B cell (primary cell): ENCODE measurements at places on chromosomes 5 and 9. TPM values are rescaled to one million over a fixed set of nuclear protein-coding genes. Genes with fewer than 3 reads are reported as not detected.

DNA sequence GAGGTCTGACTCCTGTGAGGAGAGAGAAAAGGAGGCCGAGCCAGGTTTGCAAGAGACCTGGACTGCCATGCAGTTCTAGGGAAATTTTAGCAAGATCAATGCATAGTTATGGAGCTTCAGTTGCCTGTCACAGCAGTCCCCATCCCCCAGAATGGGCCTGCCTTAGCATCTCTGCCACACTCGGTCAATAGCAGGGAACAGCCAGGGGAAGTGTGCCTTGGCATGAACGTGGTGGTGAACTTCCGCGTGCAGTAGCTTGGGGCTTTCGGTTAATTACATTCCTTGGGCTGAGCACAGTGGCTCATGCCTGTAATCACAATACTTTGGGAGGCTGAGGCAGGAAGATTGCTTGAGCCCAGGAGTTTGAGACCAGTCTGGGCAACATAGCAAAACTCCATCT, 157.8 kb downstream of the TLE1 start:
- DNase-seq = no peak

GRCh38 chr5:151614565-151614964, 23.4 kb upstream of the FAT2 start:
- no peak for DNase-seq

DNA sequence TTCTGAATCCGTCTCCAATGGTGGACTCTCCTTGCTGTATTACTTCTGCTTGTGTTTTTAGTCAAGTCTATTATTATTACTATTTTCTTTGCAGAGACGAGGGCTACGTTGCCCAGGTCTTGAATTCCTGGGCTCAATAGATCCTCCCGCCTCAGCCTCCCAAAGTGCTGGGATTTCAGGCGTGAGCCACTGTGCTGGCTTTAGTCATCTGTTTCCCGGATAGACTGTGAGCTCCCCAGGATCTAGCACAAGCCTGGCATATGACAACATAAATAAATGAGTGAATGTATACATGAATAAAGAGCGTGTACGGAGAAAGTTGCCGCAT, 439 bp upstream of the DDX46 start:
- DNase-seq = no peak

Gene MARCOL
- polyA plus RNA-seq = not detected in 2 replicates

GRCh38 chr5:60918466-60918865, 26.4 kb downstream of the ERCC8 start:
- no peak for DNase-seq

DNA sequence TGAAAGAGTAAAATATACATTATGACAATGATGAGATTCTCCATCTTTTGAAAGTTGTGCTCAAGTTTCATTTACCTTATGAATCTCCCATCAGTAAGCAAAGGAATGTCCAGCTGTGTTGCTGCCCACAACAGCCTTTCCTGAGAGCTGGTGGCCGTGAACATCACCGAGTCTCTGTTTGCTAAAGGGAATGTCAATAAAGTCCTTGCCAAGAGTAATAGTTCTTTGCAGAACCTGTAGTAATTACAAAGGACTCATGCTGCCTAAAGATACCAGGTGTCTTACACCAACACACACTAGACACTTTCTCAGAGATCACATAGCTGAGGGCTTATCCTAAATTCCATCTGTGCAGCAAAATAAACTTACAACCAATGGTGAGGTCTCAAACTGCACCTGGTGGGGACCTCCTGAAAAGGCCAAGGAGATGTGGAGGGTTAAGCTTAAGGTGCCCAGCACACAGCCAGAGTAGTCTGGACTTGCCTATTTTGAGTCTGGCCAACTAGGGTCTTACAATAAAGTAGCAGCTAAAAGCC, 111.1 kb upstream of the DAPK1 start:
- no peak for DNase-seq

Gene ARSI
- polyA plus RNA-seq = not detected in 2 replicates

- no peak for DNase-seq
Measured at GRCh38 chr9:88396836-88397577, 8.8 kb downstream of the SPIN1 start.

GRCh38 chr9:88783711-88784083, 207.6 kb upstream of the S1PR3 start:
- peak; percentile 16 for DNase-seq

DNA sequence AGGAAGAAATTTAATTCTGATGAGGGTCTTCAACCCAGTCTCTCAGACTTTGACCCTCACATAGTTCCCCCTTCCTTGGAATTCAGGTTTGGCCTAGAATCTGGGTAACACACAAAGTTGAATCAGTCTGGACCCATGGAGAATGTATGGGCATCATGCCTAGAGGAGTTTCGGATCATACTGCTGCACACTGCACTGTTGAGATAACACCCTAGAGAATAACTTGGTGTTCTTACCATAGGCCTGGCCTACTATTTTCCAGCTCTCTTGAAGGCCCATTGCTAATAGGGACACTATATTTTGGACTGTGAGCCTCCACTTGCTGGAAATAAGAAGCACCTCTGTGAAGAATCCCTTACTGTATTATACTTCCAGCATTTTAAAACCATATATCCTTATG, 413.5 kb downstream of the PLK2 start:
- DNase-seq = no peak

DNA sequence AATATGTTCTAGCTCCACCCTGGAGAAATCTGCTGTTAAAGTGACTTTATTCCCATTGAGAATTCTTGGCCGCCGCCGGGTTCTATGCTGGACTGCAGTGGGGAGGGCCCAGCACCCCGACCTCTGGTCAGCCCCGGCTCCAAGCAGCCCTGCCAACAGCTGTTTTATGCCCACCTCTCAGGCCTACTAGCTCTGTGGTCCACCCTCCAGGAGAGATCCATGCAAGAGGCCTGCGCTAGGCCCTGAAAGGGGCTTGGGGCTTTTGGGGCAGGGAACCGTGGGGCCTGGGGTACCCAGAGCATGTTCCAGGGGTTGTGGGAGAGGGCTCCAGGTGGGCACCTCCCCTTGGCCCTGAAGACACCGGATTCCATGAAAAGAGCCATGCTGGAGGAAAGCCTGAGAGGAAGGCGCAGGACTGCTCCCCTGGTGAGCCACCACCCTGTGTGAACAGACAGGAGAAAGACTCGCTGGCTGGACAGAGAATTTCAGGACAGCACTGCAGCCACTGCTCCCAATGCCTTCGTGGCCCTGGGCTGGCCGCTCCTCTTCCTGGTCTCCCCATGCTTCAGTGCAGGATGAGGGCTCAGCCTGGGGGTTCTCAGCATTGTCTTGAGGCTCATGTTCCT, 44.6 kb upstream of the RUFY1 start:
- no peak for DNase-seq

Gene KIF4B
- polyA plus RNA-seq = not detected in 2 replicates

- no peak for DNase-seq
Measured at GRCh38 chr5:142053426-142054151, 40.8 kb upstream of the GNPDA1 start.

GRCh38 chr9:137630126-137630525, 11.3 kb downstream of the EHMT1 start:
- no peak for DNase-seq

- DNase-seq = no peak
Measured at GRCh38 chr5:38783011-38783561, 62.7 kb upstream of the OSMR start.

DNA sequence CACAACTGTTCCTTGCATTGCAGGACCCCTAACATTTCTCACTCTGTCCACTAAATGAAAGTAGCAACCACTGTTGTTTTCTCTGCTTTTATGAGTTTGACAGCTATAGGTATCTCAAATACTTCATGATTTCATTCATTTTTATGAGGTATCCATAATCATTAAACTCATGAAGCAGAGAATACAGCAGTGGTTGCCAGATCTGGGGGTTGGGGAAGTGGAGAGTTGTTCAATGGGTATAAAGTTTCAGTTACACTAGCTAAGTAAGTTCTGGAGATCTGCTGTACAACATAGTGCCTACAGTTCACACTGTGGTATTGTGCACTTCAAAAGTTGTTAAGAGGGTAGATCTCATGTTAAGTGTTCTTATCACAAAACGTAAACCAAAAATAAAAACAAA, 23.4 kb upstream of the CAMK4 start:
- DNase-seq = no peak

Gene HSD17B3
- 0.46 TPM in 1 of 2 replicates, not detected in the other for polyA plus RNA-seq

Gene DDX31
- polyA plus RNA-seq = 16.4 and 18.8 TPM in 2 replicates

DNA sequence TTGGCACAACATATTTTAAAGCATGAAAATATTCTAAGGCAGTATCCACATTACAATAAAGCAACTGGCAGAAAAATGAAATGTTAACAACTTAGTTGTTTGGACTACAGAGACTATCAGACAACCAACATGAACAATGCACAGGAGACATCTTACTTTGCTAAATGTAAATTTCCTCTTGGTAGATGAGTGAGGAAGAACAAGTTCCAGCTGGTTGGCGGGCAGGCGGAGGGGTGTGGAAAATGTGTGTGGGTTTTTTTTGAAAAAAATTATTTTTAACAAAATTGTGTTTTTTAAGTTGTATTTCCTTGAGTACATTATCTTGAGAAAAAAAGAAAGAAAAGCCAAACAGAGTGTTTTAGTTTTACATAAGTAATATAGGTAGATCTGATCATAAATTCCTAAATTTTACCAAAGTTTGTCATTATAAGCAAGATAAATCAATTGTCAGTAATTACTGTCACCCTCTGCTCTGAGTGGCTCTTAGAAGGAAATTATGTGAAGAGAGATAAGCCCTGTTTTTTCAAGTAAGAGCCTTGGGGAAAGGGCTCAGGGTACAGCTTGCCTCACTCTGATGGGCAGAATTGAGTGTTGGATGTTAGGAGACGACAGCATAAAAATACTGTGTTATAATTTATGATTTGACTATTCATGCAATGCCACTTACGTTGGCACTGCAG, 42.5 kb downstream of the TMEM167A start:
- no peak for DNase-seq

Gene RBM22
- polyA plus RNA-seq = 70.6 and 101 TPM in 2 replicates

GRCh38 chr5:140351609-140352334, 5.4 kb upstream of the HBEGF start:
- peak; percentile 82 for DNase-seq

DNA sequence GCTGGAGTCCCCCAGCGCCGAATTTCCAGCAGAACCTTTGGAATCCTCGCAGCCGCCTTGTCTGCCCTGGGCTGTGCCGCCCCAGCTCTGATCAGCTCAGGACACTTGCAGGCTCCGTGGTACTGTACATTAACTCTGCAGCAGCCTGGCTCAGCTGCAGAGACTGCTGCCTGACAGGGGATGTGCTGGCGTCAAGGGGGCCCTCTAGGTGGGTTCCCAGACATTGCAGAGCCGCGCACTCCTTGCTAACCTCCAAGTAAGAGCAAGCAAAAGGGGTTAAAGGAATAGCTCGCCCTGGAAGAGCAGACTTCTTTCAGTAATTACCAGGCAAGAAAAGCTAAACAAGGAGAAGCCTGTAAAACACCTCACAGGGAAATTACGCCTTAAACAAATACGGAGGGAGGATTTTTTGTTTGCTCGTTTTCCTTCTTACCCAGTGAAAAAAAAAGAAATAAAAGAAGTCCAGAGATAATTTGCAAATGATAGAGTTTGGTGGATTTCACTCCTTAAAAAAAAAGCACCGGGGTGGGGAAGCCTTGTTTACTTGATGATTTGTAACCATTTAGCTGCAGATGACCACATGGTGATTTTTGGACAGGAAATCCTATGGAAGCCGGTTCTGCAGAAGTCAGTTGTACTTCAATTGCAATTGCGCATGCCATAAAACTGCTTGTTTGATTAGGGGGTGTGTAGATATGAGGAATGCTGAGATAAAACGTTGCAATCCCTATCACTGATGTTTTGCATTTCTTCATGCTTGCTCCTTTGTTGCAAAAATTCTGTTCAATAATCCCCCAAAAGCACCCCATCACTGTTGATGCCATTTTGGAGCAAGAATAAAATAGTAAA, 305.8 kb downstream of the PDE4D start:
- peak; percentile 19 for DNase-seq

Gene FAM221B
- not detected in 2 replicates for polyA plus RNA-seq

GRCh38 chr9:80114241-80114640, 542.5 kb downstream of the TLE4 start:
- DNase-seq = no peak

Gene GFI1B
- polyA plus RNA-seq = 0.09 and 0.63 TPM in 2 replicates

Gene TAS2R1
- polyA plus RNA-seq = not detected in 2 replicates

Gene SGCD
- not detected in 2 replicates for polyA plus RNA-seq

DNA sequence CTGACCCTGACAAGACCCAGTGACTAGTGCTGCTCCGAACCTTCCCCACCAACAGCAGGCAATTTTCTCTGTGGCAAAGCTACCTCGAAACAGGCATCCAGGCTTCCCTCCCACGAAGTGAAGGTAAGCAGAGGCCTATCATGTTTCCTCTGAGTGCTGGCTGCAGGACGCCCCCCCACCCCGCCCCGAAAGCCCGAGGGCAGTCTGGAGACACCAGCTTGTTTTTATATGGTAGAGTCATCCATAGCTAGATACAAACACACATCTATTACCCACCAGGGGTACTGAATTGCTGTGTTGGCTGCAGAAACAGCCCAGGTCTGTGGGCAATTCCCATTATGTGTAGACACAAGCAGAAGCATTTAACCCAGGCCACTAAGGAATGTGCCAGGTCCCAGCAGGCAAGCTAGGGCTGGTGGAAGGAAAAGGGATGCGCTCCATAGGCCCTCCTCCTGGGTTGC, 40.4 kb downstream of the LIX1 start:
- no peak for DNase-seq

Gene ACOT12
- 0.06 TPM in 1 of 2 replicates, not detected in the other for polyA plus RNA-seq

DNA sequence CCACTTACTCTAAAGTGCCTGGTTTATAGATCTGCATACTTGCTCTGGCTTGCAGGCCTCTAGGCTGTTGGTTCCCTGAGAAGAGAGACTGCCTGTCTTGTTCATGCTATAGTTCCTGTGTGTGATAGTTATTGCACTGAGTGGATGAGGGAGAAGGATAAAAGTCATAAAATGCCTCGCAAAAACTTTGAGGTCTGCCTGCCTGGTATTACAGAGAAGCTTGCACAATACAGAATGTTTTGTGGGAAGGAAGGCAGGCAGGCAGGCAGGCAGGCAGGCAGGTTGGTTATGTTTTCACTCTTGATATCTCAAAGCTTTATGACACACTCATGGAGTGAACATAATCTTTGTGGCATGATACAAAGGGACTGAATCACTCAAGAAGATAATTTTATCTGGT, 287.1 kb downstream of the SLIT3 start:
- DNase-seq = no peak

Gene TRMO
- polyA plus RNA-seq = 16.9 and 39.5 TPM in 2 replicates

Gene SLC25A2
- 0.12 and 0.29 TPM in 2 replicates for polyA plus RNA-seq

Gene CREB3
- 12.3 and 14.2 TPM in 2 replicates for polyA plus RNA-seq

Gene COMMD10
- polyA plus RNA-seq = 18.8 and 19.8 TPM in 2 replicates

DNA sequence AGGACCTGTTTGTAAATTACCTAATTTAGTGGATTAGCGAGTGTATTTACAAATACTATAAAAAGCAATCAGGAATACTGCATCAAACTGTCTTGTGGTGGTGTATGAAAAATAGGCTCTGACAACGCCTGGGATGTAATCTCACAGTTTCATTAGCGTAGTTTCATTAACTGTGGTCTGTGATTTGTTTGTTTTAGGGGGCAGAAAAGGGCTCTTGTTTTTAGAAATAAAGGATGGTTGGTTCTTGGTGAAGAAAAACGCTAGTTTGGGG, 1.4 kb downstream of the SLC44A1 start:
- no peak for DNase-seq

Gene CDC25C
- polyA plus RNA-seq = 0.03 TPM in 1 of 2 replicates, not detected in the other

- peak; percentile 23 for DNase-seq
Measured at GRCh38 chr5:54520438-54520846, 2.9 kb downstream of the SNX18 start.

Gene FOXD4
- polyA plus RNA-seq = 0.07 and 0.18 TPM in 2 replicates
